Stimulated activated CD8-positive, alpha-beta memory T cell treated with anti-CD3 and anti-CD28 coated beads, Interleukin-15, amount 100 ng/mL, for 48 hours (primary cell): ENCODE measurements at places on chromosomes 7 and 10.

DNA sequence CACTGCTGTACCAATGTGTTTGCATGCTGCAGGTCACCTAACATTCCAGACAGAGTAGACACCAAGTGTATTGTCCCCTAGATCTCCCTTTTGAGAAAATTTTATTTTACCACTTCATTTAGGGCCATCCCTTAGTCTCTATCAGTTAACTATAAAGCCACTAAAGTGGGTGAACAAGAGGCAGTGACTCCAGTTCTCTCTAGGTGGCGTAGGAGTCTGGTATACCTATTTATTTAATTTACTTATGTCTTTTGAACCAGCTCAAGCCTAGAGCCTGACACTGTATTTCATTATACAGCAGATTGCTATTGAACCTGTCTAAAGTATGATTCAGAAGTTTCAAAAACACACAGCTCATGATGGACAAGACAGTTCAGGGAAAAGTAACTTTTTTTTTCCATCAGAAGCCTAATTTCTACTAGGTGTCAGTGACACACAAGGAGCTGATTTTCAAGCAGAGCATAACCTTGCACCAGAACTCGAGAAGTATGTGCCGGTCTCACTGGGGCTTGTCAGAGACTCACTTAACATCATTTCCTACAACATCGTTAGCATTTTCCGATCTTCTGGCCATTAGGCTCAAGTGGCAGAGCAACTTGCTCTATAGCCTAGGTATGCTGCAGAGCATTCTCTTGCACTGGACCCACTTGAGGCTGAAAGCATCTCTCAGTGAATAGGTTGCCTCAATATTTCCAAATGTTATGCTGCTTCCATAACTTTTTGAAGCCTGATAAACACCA, 175.4 kb downstream of the CDC14C start:
- DNase-seq, result no peak

DNA sequence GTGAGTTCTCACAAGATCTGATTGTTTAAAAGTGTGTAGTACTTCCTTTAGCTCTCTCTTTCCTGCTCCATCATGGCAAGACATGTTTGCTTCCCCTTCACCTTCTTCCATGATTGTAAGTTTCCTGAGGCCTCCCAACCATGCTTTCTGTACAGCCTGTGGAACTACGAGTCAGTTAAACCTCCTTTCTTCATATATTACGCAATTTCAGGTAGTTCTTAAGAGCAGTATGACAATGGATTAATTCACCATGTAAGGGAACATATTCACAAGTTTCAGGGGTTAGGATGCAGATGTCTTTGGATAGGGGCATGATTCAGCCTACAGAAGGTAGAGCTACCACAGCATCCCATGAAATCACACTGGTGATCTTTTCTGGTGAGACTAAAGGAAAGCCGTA, 174.7 kb downstream of the GPR158 start:
- no peak for DNase-seq

GRCh38 chr10:33010132-33011037, 52.4 kb upstream of the ITGB1 start:
- no peak for DNase-seq

- no peak for DNase-seq
Observed at GRCh38 chr7:20351901-20352300, 21.2 kb downstream of the ITGB8 start.

- no peak for DNase-seq
Observed at GRCh38 chr7:87837597-87837996, 38.6 kb downstream of the SLC25A40 start.
